ENCODE measurements at places on chromosomes 1 and 21. TPM values are rescaled to one million over a fixed set of nuclear protein-coding genes. Genes with fewer than 3 reads are reported as not detected.

Gene VASH2
- total RNA-seq = under 0.01 TPM

Gene AIM2
- not detected for total RNA-seq

Gene KCND3
- 0.26 TPM for total RNA-seq

Gene HAO2
- total RNA-seq = not detected

Gene VHLL
- total RNA-seq = not detected

Gene MTFR1L
- total RNA-seq = 33.9 TPM

Gene UBR4
- 103 TPM for total RNA-seq

Gene CNTN2
- total RNA-seq = not detected

Gene CFHR5
- total RNA-seq = not detected

Gene LRRC41
- 66.5 TPM for total RNA-seq

Gene COA7
- 9.0 TPM for total RNA-seq

Gene HSPB7
- 21.6 TPM for total RNA-seq

Gene ICOSLG
- total RNA-seq = 0.13 TPM
